ENCODE measurements at places on chromosomes 2 and 18.

- no peak for DNase-seq
Observed at GRCh38 chr2:176997074-176997791, 215.4 kb upstream of the HNRNPA3 start.

DNA sequence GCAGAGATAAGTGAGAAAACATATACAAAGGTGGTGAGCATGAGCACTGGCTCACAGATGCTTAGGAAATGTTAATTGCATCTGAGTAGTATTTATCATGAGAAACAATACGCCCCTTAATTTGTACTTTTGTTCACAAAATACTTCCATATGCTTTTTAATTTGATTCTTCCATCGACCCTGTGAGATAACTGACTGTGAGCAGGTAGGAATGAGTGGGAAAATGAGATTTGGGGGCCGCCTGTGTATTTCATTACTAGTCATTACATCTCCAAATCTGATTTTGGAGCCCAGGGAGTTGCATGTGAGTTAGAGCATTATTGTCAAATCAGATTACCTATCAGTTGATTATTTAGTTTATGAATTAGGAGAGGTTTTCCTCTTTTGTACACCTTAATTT, 36.7 kb upstream of the NPC1 start:
- DNase-seq = no peak

DNA sequence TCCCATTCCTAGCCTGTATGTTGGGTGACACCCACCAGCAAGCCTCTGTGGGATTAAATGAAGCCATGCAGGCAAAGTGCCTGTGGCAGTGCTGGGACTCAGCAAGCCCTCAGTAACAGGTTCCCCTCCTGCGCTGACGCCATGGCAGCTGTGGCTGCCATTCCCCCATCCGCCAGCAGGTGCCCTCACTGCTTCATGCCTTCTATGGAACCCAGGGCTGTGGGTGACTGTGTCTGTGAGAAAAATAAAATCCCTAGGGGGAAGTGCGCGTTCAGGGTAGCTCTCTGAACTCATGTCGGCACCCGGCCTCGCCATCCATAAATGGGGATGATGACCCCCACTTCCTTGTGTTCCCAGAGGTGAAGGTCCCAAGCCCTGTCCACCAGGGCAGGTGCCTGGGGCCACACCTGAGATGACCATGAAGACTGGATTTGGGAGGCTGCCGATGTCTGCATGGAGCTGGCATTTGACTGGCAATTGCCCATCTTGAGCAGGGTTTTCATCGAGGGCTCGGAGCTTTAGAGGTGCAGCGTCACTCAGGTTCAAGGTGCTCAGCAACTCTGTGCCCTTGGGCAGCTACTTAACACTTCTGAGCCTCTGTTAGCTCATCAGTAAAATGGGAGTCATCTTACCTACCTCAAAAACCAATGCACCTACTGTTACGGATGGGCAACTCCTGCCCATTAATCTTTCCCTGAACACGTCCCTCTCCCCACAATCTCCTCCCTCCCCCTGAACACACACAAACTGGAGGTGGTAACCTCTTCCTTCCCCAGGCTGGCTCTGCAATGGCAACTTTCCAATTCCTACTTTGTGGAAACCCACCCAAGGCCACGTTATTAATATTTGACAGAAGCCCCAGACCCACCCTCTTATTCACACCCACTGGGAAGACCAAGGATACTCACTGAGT, 2.9 kb upstream of the MAL start:
- DNase-seq = no peak

GRCh38 chr2:198775737-198776136, 682.0 kb downstream of the SATB2 start:
- DNase-seq = no peak
